ENCODE measurements at places on chromosomes 16 and 17.

DNA sequence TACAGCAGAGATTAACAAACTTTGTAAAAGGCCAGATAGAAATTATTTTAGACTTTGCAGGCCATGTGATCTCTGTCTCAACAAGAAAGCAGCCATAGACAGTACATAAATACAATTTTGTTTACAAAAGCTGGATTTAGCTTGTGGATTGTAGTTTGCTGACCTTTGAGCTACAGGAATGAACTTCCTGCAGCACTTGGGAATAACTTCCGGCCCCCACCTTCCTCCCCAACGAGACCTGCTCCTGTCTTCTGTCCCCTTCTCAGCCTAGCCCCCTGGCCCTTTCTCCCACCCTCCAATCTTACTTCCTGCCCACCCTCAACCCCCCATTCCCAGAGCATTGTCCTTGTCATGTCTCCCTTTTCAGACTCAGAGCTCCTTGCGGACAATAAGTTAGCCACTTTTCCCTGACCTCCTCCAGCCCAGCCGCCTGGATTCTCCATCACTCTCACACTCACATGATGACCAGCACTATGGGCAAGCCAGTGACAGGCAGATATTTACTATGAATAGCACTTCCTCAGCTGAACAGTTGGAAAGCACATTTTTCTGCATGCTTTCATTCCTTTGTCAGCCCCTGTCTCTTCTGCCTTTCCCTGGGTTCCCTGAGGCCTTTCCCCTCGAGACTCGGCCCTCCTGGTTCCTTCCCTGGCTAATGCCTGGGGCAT is 27.6 kb upstream of the DLX3 start:
- no peak for ATAC-seq

DNA sequence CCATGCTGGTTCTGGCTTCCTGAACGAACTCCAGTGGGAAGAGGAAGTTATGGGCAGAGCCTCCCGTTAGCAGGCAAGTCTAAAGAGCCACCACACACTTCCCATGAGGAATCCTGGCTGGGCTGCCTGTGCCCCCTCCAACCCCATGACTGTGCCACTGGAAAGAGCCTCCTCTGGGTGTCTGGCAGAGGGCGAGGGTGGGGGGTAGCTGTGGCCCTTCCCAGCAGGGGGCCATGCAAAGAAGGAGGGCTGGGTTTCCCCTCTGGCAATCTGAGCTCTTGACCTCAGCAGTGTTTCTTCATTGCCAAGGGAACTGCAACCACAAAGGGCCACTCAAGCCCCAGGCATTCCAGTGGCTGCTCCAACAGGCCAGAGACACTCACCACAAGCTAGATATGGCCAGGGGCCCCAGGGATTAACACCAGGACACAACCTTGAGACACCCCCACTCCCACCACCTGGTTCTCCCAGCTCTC is 1.7 kb upstream of the RRAD start:
- ATAC-seq = peak; percentile 25

GRCh38 chr16:57994778-57995177 is 5.7 kb downstream of the ZNF319 start:
- ATAC-seq = peak; percentile 57

GRCh38 chr16:73054125-73054484 is 6.2 kb upstream of the ZFHX3 start:
- ATAC-seq = no peak

GRCh38 chr16:77043076-77043475 is 147.9 kb upstream of the MON1B start:
- ATAC-seq = no peak

DNA sequence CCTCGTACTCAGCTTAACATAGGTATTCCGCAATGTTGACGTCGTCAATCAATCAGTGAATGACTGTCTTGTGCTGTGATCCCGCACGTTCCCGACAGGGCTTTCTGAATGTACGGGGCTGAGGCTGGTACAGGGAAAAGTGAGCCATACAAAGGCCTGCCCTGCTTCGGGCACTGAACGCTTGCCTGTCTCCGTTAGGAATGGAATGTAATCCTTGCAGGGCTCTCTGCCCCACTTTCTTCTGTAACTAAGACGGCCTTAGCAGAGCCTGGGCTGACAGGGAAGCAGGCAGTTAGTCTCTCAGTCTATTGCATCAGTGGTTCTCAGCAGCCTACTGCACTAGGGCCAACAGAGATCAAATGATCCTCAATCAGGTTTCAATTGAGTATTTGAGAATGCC is 16.2 kb upstream of the MYH3 start:
- ATAC-seq = no peak

DNA sequence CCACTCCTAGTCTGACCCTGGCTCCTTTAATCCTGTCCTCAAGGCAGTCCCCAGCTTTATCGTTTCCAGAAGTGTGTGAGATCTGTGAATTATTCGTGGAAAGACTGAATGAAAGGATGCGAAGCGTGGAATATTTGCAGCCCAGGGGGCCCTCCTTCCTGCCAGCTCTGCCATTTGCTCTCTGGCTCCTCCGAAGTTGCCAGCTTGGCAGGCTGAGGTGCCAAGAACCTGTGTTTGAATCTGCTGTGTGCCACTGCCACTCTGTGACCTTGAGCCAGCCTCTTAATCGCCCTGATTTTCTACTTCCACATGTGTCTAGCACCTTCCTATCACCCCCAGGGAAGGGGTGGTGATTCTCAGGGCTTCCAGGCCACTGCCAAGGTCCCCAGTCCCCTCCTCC is 10.8 kb downstream of the TBKBP1 start:
- no peak for ATAC-seq

GRCh38 chr16:53922807-53923571 is 219.0 kb downstream of the FTO start:
- ATAC-seq = no peak

- ATAC-seq = peak; percentile 70
Observed at GRCh38 chr16:50547340-50548124, 664 bp upstream of the NKD1 start.

DNA sequence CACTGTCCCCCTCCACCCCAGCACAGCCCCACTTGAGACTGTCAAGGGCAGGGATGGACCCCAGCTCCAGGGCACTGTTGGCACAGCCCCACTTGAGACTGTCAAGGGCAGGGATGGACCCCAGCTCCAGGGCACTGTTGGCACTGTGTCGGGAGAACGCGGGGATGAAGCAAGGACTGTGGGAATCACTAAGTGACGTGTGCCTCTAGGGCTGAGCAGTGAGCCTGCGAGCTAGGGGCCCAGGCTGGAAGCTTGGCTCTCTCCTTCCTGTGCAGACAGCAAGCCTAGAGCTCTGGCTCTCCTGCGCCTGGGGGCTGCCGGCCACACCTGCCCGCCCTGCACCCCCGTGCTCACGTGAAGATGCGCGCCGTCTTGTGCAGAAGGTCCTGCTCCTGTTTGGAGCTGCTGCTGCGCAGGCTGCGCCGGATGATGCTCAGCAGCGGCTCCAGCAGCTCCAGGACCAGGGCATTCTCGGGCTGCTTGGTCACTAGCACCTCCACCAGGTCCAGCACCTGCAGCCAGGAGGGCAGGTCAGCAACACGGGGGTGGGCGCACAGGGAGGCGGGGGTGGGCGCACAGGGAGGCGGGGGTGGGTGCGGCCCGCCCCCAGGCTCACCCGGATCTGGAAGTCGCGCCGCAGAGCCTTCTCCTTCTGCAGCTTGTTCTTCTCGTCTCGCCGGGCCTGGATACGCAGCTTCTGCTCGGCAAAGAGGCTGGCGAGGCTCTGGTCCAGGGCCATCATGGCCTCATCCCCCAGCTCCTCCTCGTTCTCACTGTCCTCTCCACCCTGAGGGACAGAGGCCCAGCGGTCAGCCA is 10.8 kb downstream of the MYBBP1A start:
- no peak for ATAC-seq

GRCh38 chr17:71762526-71762925 is 358.3 kb upstream of the SOX9 start:
- ATAC-seq = no peak

DNA sequence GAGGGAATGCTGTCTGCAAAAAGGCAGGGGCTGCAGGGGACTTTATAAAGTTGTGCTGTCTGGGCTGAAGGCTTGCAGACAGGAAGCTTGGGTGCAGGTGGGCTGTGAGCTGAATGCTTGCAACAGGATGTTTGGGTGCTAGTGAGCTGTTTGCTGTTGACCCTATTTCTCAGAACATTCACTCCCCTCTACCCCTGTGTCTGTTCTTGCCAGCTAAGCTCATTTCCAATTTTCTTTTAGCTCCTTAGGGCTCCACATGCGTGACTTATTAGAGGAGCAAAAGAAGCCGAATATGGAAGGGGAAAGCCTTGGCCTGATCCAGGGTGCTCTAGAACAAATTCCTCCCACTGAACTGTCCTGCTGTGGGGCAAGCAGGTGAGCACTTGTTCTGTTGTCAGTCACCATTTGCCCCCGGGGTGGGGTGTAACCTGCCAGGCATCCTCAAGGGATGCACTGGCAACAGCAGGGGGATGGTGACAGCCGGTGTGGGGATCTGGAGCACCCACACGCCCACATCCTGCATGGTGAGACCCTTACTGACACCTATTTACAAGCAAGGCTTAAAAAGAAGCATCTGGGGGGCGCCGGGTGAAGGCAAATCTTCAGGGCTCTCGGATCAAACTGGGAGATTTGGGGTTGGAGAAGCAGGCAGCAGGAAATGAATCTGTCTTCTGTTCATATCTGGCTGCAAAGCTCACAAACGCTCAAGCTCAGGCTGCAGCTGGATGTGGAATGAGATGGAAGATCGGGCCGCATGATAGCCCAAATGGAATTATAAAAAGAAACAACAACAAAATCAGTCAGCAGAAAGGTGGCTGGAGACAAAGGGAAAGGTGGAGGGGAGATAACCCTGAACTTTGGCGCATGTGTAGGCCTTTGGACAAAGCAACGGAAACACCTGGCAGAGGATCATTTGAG is 21.1 kb upstream of the NUP93 start:
- no peak for ATAC-seq

GRCh38 chr16:71367241-71367976 is 8.9 kb downstream of the CALB2 start:
- ATAC-seq = peak; percentile 58

DNA sequence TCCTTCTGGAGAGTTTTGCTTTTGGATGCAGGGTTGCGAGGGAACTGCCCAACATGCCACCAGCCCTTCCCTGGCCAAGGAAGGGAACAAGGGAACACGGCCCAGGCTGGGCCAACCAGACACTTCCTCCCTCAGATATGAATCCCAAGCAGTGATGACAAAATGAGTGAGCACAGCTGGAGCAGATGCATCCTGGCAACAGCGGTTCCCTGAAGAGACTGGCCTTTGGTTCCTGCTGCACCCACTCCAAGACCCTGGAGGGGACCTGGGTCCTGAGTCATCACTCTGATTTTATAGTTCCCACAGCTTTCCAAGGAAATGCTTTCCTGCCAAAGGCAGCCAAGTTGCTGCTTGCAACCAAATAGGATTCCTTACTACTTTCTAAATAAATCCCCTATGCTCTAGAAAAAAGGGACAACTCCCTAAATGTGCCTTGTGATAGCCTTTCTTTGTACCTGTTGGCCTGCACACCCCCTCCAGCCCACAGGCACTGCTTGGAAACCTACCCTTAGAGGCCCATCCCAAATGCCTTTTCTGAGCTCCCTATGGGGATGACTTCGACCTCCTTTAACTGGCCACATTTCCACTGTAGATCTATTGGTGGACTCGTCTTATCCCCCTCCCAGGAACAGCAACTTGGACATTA is 5.3 kb downstream of the ST3GAL2 start:
- no peak for ATAC-seq

- no peak for ATAC-seq
Observed at GRCh38 chr16:73113336-73113735, 65.4 kb upstream of the ZFHX3 start.

- ATAC-seq = no peak
Observed at GRCh38 chr17:44128383-44128782, 4.9 kb upstream of the HDAC5 start.

- ATAC-seq = no peak
Observed at GRCh38 chr16:7304279-7304678, 28.4 kb upstream of the RBFOX1 start.

GRCh38 chr16:52090080-52090479 is 456.9 kb downstream of the TOX3 start:
- no peak for ATAC-seq

DNA sequence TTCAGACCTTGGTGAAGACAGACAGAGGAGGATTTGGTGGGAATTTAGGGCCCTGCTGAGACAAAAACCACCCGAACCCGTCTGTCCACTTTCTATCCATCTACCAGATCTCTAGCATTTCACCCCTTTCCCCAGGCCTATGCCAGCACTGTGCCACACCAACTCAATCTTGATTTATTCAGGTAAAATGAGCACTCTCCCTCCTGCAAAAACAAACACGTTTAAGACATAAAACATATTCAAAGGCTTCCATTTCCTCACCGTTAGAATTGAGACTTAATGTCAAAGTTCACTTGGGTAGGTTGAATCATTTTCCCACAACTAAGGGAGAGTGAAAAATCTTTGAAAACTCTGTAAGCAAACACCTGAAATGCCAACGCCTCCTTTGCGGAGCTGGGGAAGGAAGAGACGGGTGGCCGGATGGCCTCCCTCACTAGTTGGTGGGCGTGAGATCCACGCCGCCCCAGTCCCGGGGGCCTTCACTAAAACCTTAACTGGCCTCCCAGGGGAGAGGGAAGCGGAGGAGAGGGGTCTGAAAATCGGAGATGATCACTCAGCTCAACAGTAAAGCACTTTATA is 862 bp downstream of the DCAKD start:
- ATAC-seq = no peak

GRCh38 chr16:72621651-72622050 is 426.3 kb downstream of the ZFHX3 start:
- no peak for ATAC-seq

- ATAC-seq = no peak
Observed at GRCh38 chr16:49834531-49835151, 21.3 kb downstream of the ZNF423 start.

GRCh38 chr17:27848931-27849330 is 44.2 kb downstream of the LYRM9 start:
- no peak for ATAC-seq

DNA sequence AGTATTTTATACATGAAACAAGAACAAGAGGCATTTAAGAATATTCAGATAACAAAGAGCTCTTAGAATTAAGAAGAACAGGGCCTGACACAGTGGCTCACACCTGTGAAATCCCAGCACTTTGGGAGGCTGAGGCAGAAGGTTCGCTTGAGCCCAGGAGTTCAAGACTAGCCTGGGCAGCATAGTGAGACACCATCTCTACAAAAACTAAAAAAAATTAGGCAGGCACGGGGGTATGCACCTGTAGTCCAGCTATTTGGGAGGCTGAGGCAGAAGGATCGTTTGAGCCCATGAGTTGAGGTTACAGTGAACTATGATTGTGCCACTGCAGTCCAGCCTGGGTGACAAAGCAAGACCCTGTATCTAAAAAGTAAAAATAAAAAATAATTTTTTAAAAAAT is 12.5 kb upstream of the BRIP1 start:
- ATAC-seq = no peak

GRCh38 chr17:82870541-82870940 is 30.7 kb upstream of the ZNF750 start:
- ATAC-seq = no peak

GRCh38 chr17:56754523-56755208 is 79.1 kb downstream of the C17orf67 start:
- no peak for ATAC-seq

GRCh38 chr16:2468725-2469398 is 2.2 kb upstream of the NTN3 start:
- ATAC-seq = peak; percentile 68

DNA sequence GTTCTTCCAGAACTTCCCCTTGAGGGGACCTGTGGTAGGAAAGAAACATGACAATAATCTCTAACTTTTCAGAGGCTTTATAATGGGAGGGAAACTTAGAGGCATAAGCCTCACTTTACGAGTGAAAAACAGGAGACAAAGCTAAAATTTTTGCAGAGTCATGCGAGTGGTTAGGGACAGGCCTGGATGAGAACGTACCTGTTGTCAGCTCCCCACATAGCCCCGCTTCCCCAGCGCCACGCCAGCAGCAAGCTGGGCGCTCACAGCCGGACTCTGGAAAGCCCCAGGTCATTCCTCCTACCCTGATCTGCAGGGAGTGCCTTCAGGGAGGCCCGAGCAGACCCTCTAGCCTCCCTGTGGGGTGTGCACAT is 53.6 kb downstream of the LDHD start:
- ATAC-seq = no peak
